A549 (cell line): ENCODE measurements at places on chromosomes 3 and 15.

- no peak for DNase-seq
These were observed 6.0 kb downstream of the PCSK6 start for GRCh38 chr15:101483462-101483861.

- no peak for DNase-seq
These were observed 15.8 kb downstream of the PLXNA1 start for GRCh38 chr3:126998728-126999127.

DNA sequence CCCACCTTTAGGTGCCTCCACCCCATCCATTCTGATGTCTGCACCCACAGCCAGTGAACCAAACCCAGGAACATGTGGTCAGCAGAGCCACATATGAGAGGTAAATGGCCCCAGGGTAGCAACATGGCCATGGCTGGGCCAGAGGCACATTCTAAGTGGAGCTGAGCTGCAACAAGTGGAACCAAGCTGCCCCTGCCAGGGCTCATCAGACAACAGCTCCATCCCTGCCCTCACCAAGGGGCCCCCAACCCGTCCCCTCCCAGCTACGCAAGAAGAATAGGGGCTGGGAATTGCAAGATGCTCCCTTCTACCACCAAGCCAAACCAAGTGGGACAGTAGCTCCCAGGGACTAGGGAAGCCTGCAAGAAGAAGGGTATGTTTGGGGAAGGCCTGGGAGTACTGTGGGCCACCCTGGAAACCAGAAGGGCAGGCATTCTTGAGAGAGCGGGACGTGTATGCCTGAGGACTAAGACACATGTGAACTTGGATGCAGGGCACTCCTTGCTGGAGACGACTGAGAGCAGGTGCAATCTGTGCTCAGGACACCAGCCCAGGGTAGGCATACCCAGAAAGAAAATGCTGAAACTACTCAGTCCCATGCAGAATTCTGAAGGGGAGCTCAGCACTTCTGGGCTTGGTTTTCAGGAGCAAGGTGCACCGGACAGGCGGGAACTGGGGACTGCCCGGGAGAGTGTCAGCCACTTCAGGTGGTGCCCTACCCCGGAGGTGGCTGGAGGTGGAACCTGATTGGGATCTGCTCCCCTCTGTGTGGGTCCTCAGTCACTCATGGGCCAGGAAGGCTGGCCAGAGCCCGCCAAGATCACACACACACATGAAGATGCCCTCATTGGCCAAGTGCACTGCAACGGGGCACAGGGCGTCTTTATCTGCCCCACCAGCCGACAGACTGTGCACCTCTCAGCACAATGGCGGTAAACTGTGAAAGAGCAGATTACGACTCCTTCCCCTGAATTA is 9.5 kb downstream of the MYL3 start:
- no peak for DNase-seq

- no peak for DNase-seq
These were observed 99.8 kb downstream of the DHX30 start for GRCh38 chr3:47902746-47903145.

- no peak for DNase-seq
These were observed 468.4 kb downstream of the C3orf38 start for GRCh38 chr3:88618021-88618645.

DNA sequence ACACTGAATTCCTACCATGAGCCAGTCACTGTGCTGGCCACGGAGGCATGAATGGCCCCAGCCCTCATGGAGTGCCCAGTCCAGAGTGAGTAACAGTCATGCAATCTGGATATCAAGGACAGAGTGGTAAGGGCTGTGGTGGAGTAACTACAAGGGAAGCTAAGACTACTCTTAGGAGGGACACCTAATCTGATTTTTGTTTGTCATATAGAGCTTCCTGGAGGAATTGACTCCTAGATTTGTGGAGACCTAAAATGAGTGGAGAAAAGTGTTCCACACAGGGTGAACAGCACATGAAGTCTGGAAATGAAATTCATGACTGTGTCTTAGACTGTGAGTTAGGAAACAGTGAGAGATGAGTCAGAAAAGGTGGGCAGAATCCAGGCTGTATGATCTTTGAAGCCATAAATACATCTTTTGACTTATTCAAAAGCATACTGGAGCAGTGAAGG is 219.9 kb downstream of the NFKBIZ start:
- peak; percentile 38 for DNase-seq

GRCh38 chr3:52186729-52187128 is 11.2 kb upstream of the ALAS1 start:
- DNase-seq = no peak

DNA sequence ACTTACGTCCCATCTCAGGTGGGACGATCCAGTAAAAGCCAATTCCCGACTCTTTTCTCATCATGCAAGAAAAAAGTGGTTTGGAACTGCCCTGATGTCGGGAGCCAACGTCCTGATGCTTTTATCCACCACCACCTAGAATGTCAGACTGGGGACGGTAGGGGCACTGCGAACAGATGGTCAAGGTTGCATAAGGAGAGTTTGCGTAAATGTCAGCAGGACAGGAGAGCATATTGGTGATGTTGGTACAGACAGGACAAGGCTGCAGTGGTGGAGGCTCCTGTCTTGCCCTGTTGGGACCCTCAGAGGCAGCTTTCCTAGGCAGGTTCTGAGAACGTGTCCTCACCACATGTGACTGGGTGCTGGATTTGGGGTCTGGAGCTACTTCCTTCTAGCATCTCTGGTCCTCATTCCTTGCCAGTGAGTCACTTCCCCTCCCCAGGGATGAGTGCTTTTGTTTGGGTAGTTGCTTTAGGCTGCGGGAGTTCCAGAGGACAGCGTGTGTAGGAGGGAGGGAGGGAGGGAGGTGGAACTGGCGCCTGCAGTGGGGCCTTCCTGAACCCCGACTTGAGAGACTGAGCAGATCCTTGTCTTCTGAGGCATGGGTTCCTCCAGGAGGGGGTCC is 21.0 kb downstream of the THSD4 start:
- peak; percentile 84 for DNase-seq

GRCh38 chr3:7275396-7275795 is 414.5 kb downstream of the GRM7 start:
- no peak for DNase-seq

- DNase-seq = no peak
These were observed 15.8 kb upstream of the RARB start for GRCh38 chr3:25412269-25412668.

GRCh38 chr3:73626106-73626505 is 1.4 kb upstream of the PDZRN3 start:
- DNase-seq = no peak

- peak; percentile 0 for DNase-seq
These were observed 54.2 kb upstream of the TMCO5A start for GRCh38 chr15:37880009-37880834.

GRCh38 chr15:93235926-93236780 is 147.1 kb upstream of the RGMA start:
- DNase-seq = no peak

GRCh38 chr15:45377609-45378148 is 665 bp downstream of the GATM start:
- DNase-seq = no peak

DNA sequence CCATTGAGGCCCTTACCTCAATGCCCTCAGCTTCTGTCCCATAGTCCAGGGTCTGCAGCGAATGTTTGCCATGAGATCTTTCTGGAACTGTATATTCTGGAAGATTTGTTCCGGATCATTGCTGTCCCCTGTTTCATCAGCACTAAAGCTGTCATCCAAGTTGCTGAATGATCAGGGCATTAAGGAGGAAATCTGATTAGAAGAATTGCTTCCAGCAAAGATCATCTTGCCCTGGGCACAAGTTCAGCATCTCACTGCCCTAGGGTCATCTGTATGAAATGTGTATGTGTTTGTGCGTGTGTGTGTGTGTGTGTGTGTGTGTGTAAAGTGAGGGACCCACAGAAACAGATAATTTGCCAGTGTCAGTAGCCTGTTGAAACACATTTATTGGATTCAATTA is 1.4 kb downstream of the TMC3 start:
- no peak for DNase-seq

- no peak for DNase-seq
These were observed 53.9 kb downstream of the RAP2B start for GRCh38 chr3:153215966-153216365.

DNA sequence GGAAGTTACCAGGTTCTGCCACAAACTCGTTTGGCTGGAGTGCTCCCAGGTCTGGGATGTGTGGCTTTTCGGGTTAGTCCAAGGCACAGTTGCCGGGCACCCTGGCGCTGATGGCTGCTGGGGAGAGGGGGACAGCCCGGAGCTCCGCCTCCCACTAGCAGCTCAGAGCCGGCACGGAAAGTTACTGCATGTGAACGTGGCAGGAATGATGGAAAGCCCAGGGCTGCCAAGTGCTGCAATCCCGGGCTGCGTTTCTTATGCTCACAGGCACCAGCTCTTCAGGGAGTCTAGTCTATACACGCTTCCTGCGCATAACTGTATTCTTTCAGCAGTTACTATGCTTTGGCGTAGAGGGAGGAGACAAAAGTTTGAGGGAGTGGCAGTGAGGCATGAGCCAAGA is 141.8 kb upstream of the ICE2 start:
- no peak for DNase-seq

DNA sequence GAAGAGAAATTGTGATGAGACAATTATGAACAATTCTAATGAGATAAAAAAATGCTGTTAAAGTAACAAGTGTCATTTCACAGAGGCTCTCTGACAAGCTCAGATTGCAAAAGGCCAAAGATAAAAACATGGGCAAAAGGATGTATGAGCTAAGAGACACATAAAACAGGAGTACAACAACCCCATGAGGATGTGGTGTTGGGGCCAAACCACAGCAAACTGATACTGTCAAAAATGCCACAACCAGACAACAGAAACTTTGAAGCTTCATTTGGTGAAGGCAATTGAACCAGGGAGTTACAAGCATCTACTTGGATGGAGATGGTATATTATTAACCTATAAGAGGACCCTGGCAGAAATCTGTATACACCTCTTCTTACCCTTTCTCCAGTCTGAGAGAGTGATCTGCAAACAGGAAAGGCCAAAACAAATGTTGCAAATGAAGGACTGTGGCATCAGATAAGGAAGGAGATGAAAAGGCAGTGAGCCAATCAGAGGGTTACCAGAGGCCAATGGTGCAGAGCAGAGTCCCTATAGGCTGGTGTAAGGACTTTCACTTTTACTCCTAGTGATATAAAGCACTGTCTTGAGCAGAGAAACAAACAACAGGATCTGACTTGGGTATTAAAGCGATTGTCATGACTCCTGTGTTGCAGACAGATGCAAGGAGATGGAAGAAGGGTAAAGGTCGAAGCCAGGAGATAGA is 659.0 kb downstream of the NTRK3 start:
- DNase-seq = no peak

- DNase-seq = no peak
These were observed 139.1 kb upstream of the EIF1B start for GRCh38 chr3:40170395-40170794.

DNA sequence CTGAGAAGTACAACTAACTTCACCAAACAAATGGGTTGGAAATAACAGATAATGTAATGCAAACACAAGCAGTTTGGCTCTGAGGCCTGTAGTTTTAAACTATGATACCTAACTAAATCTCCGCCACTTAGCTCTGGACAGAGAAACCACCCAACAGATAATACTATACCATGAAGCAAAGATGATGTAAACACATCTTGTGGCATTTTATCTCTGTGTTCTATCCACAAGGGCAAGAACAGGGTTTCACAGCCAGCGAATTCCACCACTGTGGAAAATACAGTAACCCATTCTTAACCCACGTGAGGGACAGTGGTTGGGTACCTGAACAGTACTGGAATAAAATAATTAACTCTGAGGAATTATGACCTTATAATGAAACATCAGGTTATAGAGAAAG is 93.6 kb downstream of the P3H2 start:
- no peak for DNase-seq

DNA sequence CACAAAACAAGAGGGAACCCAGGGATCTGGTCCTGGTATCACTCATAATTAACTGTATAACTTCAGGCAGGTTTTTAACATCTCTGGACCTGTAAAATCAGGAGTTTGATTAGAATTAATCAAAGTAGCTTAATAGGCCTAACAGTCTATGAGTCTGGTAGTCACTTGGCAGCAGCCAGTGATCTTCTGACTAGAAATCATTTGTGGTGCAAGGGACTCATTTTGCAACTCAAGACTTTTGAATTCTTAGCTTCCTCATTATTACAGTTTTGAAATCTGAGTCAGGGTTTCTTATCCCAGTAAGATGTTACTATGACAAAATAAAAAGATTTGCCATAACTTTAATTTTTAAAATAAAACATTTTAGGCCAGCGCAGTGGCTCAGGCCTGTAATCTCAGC is 70.8 kb downstream of the TMCC1 start:
- DNase-seq = no peak

DNA sequence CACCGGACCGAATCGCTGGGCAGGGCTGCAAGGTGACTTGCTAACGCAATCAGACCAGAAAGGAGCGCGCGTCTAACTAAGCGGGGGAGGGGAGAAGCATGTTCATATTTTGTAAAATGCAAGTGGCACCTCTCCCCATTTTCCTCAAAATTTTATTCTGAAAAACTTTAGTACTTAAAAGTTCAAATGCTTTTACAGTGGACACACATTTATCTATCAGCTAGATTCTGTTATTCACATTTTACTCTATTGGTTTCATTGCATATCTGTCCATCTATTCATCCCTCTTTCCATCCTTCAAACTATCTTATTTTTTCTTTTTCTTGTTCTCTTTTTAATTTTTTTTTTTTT is 46.1 kb upstream of the KLHL25 start:
- no peak for DNase-seq

- DNase-seq = no peak
These were observed 9.0 kb downstream of the SSUH2 start for GRCh38 chr3:8635631-8636030.

GRCh38 chr15:92693691-92694331 is 38.2 kb upstream of the FAM174B start:
- DNase-seq = peak; percentile 79

DNA sequence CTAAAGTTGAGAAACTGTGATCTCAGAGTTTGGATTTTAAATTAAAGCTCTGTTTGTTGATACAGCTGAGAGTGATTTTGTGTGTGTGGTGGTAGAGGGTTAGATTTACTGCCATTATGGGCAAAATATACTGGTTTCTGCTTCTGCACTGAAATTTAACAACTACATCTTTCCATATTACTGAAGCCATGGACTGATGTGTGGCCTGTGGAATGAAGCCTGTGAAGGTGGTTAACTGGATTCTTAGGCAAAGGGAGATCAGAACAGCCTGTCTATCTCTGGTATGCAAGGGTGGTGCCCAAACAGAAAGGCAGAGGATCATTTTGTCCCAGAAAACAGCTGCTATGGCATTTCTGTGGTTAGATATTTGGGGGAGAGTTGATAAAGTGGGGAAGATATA is 297.3 kb upstream of the THBS1 start:
- no peak for DNase-seq

GRCh38 chr3:41574900-41575299 is 375.6 kb downstream of the CTNNB1 start:
- DNase-seq = no peak

DNA sequence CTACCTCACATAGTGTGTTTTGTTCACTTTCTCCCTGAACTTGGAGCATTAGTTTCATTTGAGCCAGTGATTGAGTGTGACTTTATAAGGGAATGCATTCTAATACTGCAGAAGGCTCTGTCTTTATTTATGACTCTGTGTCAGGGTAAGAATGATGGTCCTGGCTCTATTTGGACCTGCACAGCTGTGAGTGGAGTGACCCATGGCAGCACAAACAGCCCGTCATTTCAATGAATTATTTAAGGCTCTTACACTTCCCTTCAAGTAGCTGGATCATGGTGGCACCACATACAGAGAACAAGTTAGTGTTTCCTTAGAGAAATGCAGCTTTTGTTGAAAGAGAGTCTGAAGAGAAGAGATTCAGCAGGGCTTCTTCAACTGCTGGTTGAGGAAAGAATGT is 16.4 kb downstream of the TMEM108 start:
- DNase-seq = no peak

- no peak for DNase-seq
These were observed 35.6 kb downstream of the PDCD6IP start for GRCh38 chr3:33834096-33834453.

- no peak for DNase-seq
These were observed 82.3 kb downstream of the SEMA5B start for GRCh38 chr3:122945230-122945629.
